Thymus (tissue), 14 donors: ENCODE measurements at places on chromosomes 5 and 9.
A peak's percentile ranks its signal among the peaks of the same experiment; 100 is the strongest.

DNA sequence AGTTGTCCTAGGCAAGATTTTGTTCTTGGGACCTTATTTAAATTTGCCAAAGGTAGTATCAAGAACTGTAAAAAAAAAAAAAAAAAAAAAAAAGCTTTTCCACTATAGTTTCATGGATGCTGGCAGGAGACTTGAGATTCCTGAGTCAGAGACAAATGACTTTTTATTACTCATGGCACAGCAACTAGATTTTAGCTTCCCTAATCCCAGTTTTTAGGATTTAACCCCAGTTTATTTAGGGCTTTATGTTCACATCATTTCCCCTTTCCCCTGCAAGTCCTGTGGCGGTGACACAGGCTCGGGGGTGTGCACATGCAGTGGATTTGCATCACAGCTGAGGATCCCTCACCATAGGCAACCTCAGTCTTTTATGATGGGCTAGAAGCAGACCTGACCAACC, 144.9 kb downstream of the GOLPH3 start:
- no peak overlapping the region for H3K27ac ChIP-seq
- no peak overlapping the region for H3K4me3 ChIP-seq
- no peak for DNase-seq
- H3K4me1 ChIP-seq = peaks cover 8% of the 10 kb centered on the region
- H3K36me3 ChIP-seq = no peaks in the 10 kb centered on the region

DNA sequence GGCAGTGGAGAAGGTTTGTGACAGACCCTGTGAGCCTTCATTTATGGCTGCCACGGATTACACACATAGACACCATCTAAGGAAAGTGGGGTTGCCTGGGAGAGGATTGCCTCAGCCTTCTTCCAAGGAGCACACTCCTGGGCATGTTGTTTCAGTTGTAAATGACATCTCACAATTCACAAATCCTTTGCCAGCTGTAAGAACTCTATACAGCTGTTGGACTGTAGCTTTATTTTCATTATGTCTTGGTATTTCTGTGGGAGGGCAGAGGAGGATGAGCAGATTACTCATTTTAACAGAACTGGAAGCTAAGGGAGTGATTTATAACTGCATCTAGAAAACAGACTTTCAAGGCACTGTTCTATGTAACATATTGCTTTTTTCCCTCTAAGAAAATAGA, 25.6 kb downstream of the MELK start:
- H3K4me3 ChIP-seq = no peak overlapping the region
- no peak overlapping the region for H3K27ac ChIP-seq
- H3K36me3 ChIP-seq = peaks cover 26% of the 10 kb centered on the region
- no peak for DNase-seq
- no peaks in the 10 kb centered on the region for H3K27me3 ChIP-seq

DNA sequence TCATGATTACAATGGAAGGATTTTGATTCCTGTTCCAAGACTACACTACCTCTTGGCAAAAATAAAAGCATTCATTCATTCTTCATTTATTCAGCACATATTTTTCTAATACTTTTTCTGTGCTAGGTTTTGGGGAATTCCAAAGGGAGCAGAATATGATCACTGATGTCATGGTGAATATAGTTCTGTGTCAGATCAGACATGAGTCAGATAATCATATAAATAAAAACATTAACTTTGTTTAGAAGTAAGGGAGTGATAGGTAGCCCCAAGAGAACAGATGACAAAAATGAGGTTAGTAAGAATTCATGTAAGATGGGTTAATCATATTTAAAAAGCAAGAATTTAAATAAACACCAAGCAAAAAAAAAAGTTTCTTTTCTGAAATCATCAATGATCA, 94.1 kb upstream of the RANBP6 start:
- H3K27me3 ChIP-seq = no peaks in the 10 kb centered on the region
- peaks cover 12% of the 10 kb centered on the region for H3K4me1 ChIP-seq
- no peak overlapping the region for H3K4me3 ChIP-seq
- no peak overlapping the region for H3K27ac ChIP-seq
- no peaks in the 10 kb centered on the region for H3K36me3 ChIP-seq

GRCh38 chr5:65263321-65263720, 218.4 kb downstream of the ADAMTS6 start:
- no peaks in the 10 kb centered on the region for H3K36me3 ChIP-seq
- no peak for DNase-seq
- no peaks in the 10 kb centered on the region for H3K27me3 ChIP-seq
- H3K27ac ChIP-seq = no peak overlapping the region
- H3K4me1 ChIP-seq = no peaks in the 10 kb centered on the region
- no peak overlapping the region for H3K4me3 ChIP-seq

- H3K36me3 ChIP-seq = no peaks in the 10 kb centered on the region
- DNase-seq = no peak
- no peak overlapping the region for H3K27ac ChIP-seq
- no peaks in the 10 kb centered on the region for H3K27me3 ChIP-seq
Observed at GRCh38 chr5:76457674-76458485, 54.8 kb downstream of the IQGAP2 start.

- no peak for DNase-seq
- H3K4me1 ChIP-seq = peaks cover 16% of the 10 kb centered on the region
- H3K27me3 ChIP-seq = no peaks in the 10 kb centered on the region
- H3K36me3 ChIP-seq = no peaks in the 10 kb centered on the region
- no peak overlapping the region for H3K4me3 ChIP-seq
Observed at GRCh38 chr5:78497573-78498533, 137.4 kb downstream of the SCAMP1 start.

GRCh38 chr5:59500014-59500413, 393.5 kb downstream of the PDE4D start:
- no peak overlapping the region for H3K4me3 ChIP-seq
- no peak for DNase-seq
- no peaks in the 10 kb centered on the region for H3K27me3 ChIP-seq

GRCh38 chr5:42274913-42275312, 148.3 kb upstream of the GHR start:
- no peak overlapping the region for H3K4me3 ChIP-seq
- no peak overlapping the region for H3K27ac ChIP-seq
- H3K36me3 ChIP-seq = no peaks in the 10 kb centered on the region
- no peaks in the 10 kb centered on the region for H3K4me1 ChIP-seq
- DNase-seq = no peak

DNA sequence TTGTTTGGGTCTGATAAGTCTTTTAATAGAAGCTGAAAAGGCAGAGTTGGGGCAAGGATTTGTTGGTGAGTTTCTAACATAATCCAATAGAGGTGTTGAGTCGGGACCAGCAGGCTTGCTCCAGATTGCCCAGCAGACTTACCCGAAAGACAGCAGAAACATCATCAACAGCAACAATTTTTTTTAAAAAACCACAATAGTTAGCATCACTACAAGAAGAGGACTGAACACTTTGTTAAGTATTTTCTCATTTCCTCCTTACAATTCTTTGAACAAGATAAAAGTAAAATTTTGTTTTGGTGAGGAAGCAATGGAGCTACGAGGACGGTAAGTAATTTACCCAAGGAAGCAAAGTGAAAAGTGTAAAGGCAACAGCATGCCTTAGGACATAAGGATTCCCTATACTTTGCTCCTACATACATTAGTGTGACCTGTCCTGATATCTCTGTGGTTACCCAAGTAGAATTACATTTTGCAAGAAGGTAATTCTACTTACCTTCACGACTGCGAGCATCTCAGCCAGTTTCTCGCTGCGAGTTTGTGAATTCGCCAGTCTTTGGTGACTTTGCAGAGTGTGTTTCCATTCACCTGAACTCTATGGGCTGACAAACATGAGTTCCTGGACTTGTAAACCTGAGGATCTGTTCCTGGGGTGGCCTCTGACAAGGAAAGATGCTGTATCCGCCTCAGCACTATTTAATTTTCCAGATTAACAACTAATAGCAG, 13.2 kb downstream of the ITK start:
- peak overlapping the region; percentile 3 for H3K27ac ChIP-seq
- DNase-seq = no peak
- H3K36me3 ChIP-seq = peaks cover 3% of the 10 kb centered on the region

- DNase-seq = no peak
- H3K4me3 ChIP-seq = no peak overlapping the region
- H3K27me3 ChIP-seq = no peaks in the 10 kb centered on the region
- no peaks in the 10 kb centered on the region for H3K4me1 ChIP-seq
- H3K27ac ChIP-seq = no peak overlapping the region
- H3K36me3 ChIP-seq = no peaks in the 10 kb centered on the region
Observed at GRCh38 chr5:124919747-124920525, 173.5 kb upstream of the ZNF608 start.

DNA sequence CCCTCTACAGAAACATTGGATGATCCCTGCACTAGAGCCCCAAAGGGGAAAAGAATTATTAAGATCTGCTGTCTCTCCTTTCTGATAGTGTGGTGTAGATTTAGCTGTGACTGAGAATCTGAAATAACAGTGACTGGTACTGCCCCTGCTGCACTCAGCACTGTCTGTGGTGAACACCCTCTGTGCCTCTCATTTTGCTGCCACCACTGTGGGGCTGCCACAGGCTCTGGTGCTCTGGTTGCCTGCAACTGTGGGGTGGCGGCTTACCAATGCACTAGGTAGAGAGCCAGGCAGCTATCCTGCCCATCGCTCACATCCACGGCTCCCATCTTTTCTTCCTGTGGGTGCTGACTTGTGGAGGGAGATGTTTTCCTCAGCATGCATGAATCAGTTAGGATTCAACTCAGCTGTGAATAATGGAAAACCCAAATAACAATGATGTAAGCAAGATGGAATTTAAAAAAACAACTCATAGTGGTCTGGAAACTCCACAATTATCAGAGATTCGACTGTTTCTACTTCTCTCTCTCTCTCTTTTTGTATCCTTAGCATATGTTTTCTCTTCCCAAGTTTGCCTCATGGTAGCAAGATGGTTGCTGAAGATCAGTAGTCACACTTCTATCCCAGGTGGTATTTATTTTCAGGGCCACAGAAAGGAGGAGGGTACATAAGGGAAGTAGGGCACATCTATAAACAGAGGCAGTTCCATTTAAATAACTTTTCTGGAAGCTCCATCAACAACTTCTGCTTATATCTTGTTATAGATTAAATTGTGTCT, 99.8 kb upstream of the DAP start:
- no peak for DNase-seq
- H3K4me1 ChIP-seq = no peaks in the 10 kb centered on the region
- no peaks in the 10 kb centered on the region for H3K36me3 ChIP-seq

- no peak overlapping the region for H3K27ac ChIP-seq
- H3K4me3 ChIP-seq = no peak overlapping the region
- peaks cover 35% of the 10 kb centered on the region for H3K4me1 ChIP-seq
- no peaks in the 10 kb centered on the region for H3K36me3 ChIP-seq
- no peak for DNase-seq
- H3K27me3 ChIP-seq = peaks cover 3% of the 10 kb centered on the region
Observed at GRCh38 chr9:136589766-136590763, 44.2 kb upstream of the NOTCH1 start.

- H3K36me3 ChIP-seq = no peaks in the 10 kb centered on the region
- H3K4me3 ChIP-seq = no peak overlapping the region
- H3K27ac ChIP-seq = no peak overlapping the region
- H3K4me1 ChIP-seq = peaks cover 3% of the 10 kb centered on the region
- H3K27me3 ChIP-seq = no peaks in the 10 kb centered on the region
Observed at GRCh38 chr9:98168941-98169488, 23.4 kb downstream of the CORO2A start.

DNA sequence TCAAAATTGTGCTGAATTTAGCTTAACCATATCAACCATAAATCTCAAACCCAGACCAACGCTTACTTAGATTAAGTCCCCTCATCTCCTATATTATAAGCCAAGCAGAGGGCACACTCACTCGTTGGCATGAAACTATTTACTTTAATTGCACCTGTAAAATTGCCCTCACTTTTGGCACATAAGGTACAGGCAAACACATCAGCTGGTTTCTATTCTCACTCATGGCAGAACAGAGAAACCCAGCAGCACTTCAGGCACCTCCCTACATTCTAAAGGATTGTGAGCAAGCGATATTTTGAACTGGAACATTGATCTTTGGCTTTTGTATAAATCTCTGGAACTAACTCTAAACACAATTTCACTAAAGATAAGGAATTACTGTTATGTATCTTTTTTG, 845.6 kb upstream of the CDH6 start:
- no peak overlapping the region for H3K4me3 ChIP-seq
- H3K36me3 ChIP-seq = no peaks in the 10 kb centered on the region
- H3K27me3 ChIP-seq = no peaks in the 10 kb centered on the region
- no peak for DNase-seq
- H3K4me1 ChIP-seq = no peaks in the 10 kb centered on the region
- no peak overlapping the region for H3K27ac ChIP-seq

- H3K4me3 ChIP-seq = no peak overlapping the region
- peak overlapping the region; percentile 83 for H3K27ac ChIP-seq
- peaks cover 14% of the 10 kb centered on the region for H3K4me1 ChIP-seq
- no peaks in the 10 kb centered on the region for H3K36me3 ChIP-seq
- no peaks in the 10 kb centered on the region for H3K27me3 ChIP-seq
Observed at GRCh38 chr5:133321833-133322420, 270.1 kb downstream of the HSPA4 start.

GRCh38 chr9:133002147-133003070, 23.9 kb downstream of the GFI1B start:
- no peak overlapping the region for H3K4me3 ChIP-seq
- no peak overlapping the region for H3K27ac ChIP-seq
- DNase-seq = no peak
- peaks cover 24% of the 10 kb centered on the region for H3K27me3 ChIP-seq

- H3K36me3 ChIP-seq = no peaks in the 10 kb centered on the region
- no peak for DNase-seq
- no peak overlapping the region for H3K4me3 ChIP-seq
Observed at GRCh38 chr5:75306746-75307145, 30.3 kb upstream of the HMGCR start.

DNA sequence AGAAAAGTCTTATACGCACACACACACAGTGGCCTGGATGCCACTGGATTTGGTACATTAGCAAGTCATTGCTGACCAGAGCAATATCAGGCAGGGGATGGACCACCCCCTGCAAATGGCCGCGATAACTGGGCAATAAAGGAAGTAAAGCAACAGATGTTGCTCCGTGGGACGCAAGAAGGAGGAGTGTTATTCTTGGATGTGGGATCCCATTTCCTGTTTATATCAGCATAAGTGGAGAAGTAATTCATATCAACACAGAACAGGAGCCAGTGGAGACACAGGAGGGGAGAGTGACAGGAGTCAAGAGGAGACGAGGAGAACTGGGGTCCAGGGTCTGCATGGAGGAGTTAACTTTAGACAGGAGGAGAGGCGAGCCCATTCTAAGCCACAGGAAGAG, 18.4 kb downstream of the RUFY1 start:
- H3K4me3 ChIP-seq = no peak overlapping the region
- peaks cover 59% of the 10 kb centered on the region for H3K36me3 ChIP-seq
- DNase-seq = no peak
- no peaks in the 10 kb centered on the region for H3K27me3 ChIP-seq

DNA sequence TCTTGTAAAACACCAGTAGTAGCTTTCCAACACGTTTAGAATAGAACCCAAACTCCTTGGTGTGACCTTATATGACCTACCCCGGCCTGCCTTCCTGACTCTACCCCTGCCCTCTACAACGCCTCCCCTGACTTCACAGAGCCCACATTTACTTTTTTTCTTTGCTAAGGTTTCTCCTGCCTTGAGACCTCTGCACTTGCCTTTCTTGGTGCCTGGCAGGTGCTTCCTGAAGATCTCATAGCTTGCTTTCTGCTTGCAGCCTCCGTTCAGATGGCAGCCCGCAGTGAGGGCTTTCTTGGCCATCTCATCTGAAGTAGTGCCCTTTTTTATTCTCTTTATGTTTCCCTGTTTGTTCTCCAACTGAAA, 24.3 kb downstream of the NUP214 start:
- H3K27me3 ChIP-seq = no peaks in the 10 kb centered on the region
- DNase-seq = no peak
- peaks cover 33% of the 10 kb centered on the region for H3K36me3 ChIP-seq
- H3K27ac ChIP-seq = peak overlapping the region; percentile 85

GRCh38 chr9:19173598-19174125, 46.4 kb upstream of the PLIN2 start:
- H3K27ac ChIP-seq = no peak overlapping the region
- no peak for DNase-seq
- peaks cover 11% of the 10 kb centered on the region for H3K4me1 ChIP-seq
